ENCODE measurements at places on chromosomes 12 and 14.

- no peak for DNase-seq
Observed at GRCh38 chr14:67018720-67019119, 170.5 kb upstream of the GARIN2 start.

- no peak for DNase-seq
Observed at GRCh38 chr12:70982991-70983390, 62.5 kb upstream of the PTPRR start.

- no peak for DNase-seq
Observed at GRCh38 chr14:69882915-69883314, 3.7 kb downstream of the SMOC1 start.

DNA sequence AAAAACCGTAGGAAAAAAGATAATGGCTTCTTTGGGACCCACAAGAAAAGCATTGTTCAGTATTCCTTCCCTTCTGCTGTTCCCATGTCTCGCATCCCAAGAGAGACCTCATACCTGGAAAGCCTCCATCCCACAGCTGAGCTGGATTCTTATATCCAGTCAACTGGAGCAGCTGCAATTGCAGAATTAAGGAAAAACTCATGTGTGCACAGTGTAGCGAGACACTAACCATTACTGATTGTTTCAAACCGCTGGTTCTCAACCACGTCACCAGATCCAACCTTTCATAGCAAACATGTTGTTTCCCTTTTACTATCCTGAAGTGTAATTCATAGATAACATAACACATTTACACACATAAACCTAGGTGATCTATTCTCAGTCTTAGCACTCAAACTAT, 5.5 kb upstream of the RNASE10 start:
- no peak for DNase-seq

- DNase-seq = no peak
Observed at GRCh38 chr12:127558361-127558760, 708.6 kb upstream of the TMEM132C start.

- DNase-seq = no peak
Observed at GRCh38 chr12:107145397-107145796, 52.0 kb upstream of the CRY1 start.

Data from T47D (cell line).